ENCODE measurements at places on chromosomes 16 and 17. TPM values are rescaled to one million over a fixed set of nuclear protein-coding genes. Genes with fewer than 3 reads are reported as not detected.

FMNL1 gene
- total RNA-seq = 9.2 TPM

DNA sequence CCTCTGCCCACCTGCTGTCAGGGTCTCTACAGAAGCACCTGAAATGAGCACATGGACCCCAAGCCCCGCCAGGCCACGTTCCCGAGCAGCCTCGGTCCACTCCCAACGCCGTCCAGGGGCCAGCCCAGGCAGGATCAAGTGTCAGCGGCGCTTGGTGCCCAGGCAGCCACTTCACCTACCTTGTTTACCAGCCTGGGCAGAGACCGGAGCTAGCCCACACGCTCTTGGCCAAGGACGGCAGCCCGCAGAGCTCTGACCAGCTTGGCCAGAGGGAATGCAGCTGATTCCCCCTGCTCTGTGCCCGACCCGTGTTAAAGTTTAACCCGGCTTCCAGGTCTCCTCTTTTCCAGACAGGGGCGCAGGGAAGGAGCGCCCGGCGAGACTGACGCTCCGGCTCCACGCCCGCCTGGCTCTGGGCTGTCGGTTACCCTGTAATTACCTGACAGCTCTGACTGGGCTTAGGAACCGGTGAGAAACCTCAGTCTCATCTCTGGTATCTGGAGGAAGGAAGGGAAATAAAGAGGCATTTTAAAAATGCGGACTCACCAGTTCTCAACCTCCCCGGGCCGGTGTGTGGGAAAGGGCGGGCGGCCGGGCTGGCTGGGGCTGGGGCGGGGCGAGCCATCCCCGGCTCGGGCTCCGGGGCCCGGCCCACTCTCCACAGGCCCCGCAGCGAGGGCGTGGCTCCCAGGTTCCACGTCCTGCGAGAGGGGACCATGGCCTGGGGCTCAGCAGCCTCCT lies 4.6 kb downstream of the KIFC3 start:
- H3K27me3 ChIP-seq = no peaks in the 10 kb centered on the region
- H3K4me3 ChIP-seq = no peak overlapping the region
- H3K27ac ChIP-seq = peak overlapping the region; percentile 91
- DNase-seq = peak; percentile 68

DNA sequence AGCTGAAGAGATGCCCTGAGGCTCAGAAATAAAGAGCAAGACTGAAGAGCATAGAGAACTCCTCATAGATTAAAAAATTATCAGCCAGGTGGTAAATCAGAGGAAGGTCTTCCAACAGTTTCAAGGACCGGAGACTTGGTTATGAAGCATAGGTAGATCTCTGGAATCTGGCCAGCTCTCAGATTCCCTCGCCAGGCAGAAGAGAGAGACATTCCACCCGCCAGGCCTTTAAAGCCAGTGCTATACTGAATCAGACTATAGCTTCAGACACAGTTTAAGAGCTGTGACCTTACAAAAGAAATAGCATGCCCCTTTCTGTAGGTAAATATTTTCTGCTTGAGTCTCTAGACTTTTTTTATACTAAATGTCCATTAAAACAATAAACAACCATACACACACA lies 70.3 kb downstream of the NFATC3 start:
- no peak for DNase-seq
- no peaks in the 10 kb centered on the region for H3K36me3 ChIP-seq
- H3K27ac ChIP-seq = no peak overlapping the region
- H3K27me3 ChIP-seq = no peaks in the 10 kb centered on the region
- H3K4me3 ChIP-seq = no peak overlapping the region

GRCh38 chr16:11447272-11447671 lies 102.0 kb downstream of the RMI2 start:
- H3K36me3 ChIP-seq = no peaks in the 10 kb centered on the region
- no peaks in the 10 kb centered on the region for H3K27me3 ChIP-seq
- no peak overlapping the region for H3K4me3 ChIP-seq
- DNase-seq = no peak

CD300LB gene
- total RNA-seq = not detected

DNA sequence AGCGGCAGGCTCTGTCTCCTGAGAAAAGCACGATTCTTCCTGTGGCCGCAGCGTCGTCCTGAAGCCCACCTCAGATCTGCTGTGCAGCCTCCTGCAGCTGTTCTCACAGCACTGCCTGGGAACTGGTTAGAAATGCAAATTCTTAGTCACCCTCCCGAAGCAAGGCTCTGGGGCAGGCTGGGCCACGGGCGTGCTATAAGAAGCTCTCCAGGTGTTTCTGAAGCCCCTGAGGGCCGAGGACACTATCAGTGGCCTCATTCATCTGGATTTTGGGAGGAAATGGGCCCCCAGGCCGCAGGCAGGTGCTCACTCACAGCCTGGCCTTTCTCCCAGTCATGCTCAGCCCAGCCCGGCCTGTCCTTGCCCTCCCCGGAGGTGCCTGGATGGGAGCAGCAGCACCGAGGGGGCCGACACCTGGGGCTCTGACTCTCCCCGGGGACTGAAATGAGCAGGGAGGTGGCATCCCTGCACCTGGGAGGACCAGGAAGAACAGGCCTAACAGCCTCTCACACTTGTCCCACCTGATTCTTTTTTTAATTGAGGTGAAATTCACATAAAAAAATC lies 10.4 kb upstream of the NLRC3 start:
- no peak overlapping the region for H3K27ac ChIP-seq

GRCh38 chr17:2421315-2422147 lies 20.7 kb upstream of the MNT start:
- H3K27ac ChIP-seq = no peak overlapping the region
- H3K36me3 ChIP-seq = no peaks in the 10 kb centered on the region
- H3K27me3 ChIP-seq = no peaks in the 10 kb centered on the region
- H3K4me3 ChIP-seq = no peak overlapping the region
- no peaks in the 10 kb centered on the region for H3K4me1 ChIP-seq

GRCh38 chr17:61420745-61421398 lies 21.2 kb downstream of the TBX2 start:
- H3K27me3 ChIP-seq = peaks cover under 1% of the 10 kb centered on the region
- H3K4me1 ChIP-seq = no peaks in the 10 kb centered on the region
- no peak overlapping the region for H3K4me3 ChIP-seq
- no peak overlapping the region for H3K27ac ChIP-seq
- no peaks in the 10 kb centered on the region for H3K36me3 ChIP-seq

DNA sequence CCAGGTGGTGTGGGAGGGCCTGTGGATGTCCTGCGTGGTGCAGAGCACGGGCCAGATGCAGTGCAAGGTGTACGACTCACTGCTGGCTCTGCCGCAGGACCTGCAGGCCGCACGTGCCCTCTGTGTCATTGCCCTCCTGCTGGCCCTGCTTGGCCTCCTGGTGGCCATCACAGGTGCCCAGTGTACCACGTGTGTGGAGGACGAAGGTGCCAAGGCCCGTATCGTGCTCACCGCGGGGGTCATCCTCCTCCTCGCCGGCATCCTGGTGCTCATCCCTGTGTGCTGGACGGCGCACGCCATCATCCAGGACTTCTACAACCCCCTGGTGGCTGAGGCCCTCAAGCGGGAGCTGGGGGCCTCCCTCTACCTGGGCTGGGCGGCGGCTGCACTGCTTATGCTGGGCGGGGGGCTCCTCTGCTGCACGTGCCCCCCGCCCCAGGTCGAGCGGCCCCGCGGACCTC lies 798 bp downstream of the CLDN9 start:
- H3K36me3 ChIP-seq = no peaks in the 10 kb centered on the region
- DNase-seq = no peak
- peaks cover 3% of the 10 kb centered on the region for H3K27me3 ChIP-seq
- H3K4me3 ChIP-seq = no peak overlapping the region

SRCIN1 gene
- total RNA-seq = 4.2 TPM

DNA sequence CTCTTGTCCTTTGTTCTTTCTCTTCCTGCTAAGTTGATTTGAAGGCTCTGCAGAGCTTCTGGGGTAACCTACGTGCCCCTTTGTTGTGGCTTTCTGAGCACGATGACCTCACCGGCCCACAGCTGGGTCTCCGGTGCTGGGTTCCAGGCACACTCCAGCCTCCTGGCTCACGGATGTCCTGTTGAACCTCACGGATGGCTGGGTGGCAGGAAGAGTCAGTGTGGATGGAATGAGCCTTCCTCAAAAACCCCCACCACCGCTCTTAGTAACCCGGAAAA lies 116.0 kb downstream of the SOCS1 start:
- H3K4me3 ChIP-seq = no peak overlapping the region
- H3K27me3 ChIP-seq = no peaks in the 10 kb centered on the region
- H3K27ac ChIP-seq = no peak overlapping the region
- no peak for DNase-seq
- H3K4me1 ChIP-seq = peaks cover 19% of the 10 kb centered on the region

DNA sequence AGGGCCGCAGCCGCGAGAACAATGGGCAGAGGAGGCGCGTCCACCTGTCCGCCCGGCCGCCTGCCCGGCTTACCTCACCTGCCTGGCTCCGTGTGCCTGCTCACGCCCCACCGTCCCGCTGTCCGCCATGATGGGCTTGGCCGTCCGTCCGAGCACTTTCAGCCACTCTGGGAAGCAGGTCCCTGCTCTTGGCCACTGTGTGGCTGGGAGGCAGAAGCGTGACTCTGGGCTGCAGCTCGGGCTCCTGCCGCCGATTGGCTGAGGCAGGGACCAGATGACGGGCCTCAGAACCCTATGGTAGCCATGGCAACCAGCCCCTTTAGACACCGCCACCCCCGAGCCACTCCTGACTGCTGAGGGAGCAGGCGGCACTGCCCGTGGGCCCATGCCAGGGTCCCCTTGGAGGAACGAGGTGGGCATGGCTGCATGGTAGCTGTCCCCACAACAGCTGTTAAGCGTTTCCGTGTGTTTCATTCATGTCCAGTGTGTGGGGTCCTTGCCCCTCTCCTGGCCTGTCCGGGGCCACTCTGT lies 8.9 kb upstream of the AXIN1 start:
- no peaks in the 10 kb centered on the region for H3K4me1 ChIP-seq
- no peak overlapping the region for H3K27ac ChIP-seq
- H3K36me3 ChIP-seq = no peaks in the 10 kb centered on the region
- DNase-seq = no peak
- H3K4me3 ChIP-seq = no peak overlapping the region

GRCh38 chr17:17170346-17170985 lies 35.7 kb downstream of the PLD6 start:
- H3K36me3 ChIP-seq = no peaks in the 10 kb centered on the region
- H3K27ac ChIP-seq = peak overlapping the region; percentile 33
- no peaks in the 10 kb centered on the region for H3K27me3 ChIP-seq
- DNase-seq = no peak
- no peaks in the 10 kb centered on the region for H3K4me1 ChIP-seq

TLCD2 gene
- total RNA-seq = 10.9 TPM

GRCh38 chr16:69496376-69496775 lies 69.4 kb upstream of the NFAT5 start:
- H3K36me3 ChIP-seq = no peaks in the 10 kb centered on the region
- H3K27ac ChIP-seq = no peak overlapping the region
- DNase-seq = no peak
- no peaks in the 10 kb centered on the region for H3K27me3 ChIP-seq

STH gene
- total RNA-seq = not detected

KRTAP4-1 gene
- total RNA-seq = not detected

DNA sequence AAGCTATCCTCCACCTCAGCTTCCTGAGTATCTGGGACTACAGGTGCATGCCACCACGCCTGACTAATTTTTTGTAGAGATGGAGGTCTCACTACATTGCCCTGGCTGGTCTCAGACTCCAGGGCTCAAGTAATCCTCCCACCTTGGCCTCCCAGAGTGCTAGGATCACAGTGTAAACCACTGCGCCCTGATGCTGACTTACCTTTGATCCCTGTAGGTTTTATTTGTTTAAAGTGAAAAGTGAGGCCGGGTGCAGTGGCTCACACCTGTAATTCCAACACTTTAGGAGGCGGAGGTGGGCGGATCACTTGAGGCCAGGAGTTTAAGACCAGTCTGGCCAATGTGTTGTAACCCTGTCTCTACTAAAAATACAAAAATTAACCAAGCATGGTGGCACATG lies 8.7 kb downstream of the PSKH1 start:
- H3K36me3 ChIP-seq = no peaks in the 10 kb centered on the region
- H3K4me1 ChIP-seq = no peaks in the 10 kb centered on the region
- no peaks in the 10 kb centered on the region for H3K27me3 ChIP-seq
- H3K4me3 ChIP-seq = no peak overlapping the region
- no peak for DNase-seq

DNA sequence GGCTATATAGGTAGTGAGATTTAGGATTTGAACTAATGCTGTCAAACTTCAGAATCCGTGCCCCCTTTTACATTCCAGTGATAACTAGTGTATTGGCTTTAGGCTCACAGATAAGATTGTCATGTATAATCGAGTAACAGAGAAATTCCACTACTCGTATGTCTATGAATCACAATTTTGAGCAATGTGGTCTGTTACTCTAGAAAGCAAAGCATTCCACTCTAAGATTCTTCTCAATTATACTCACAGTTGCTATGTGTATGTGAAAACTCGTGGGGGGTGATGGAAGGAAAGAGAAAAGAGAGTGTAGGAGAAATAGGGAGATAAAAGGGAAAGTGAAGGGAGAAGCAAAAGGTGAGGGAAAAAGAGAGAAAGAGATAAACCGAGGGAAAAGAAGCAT lies 1175.1 kb upstream of the GOT2 start:
- H3K27ac ChIP-seq = no peak overlapping the region
- no peak overlapping the region for H3K4me3 ChIP-seq
- no peak for DNase-seq

- peak overlapping the region; percentile 32 for H3K4me3 ChIP-seq
- no peaks in the 10 kb centered on the region for H3K27me3 ChIP-seq
- DNase-seq = peak; percentile 88
- no peaks in the 10 kb centered on the region for H3K36me3 ChIP-seq
Observed at GRCh38 chr17:82105882-82106687, 8.0 kb upstream of the FASN start.

GRCh38 chr17:63881935-63882601 lies at the start of gene GH2:
GH2 (minus strand) TSS chr17:63881944; CDS start chr17:63881801, 143 bp downstream.
- no peaks in the 10 kb centered on the region for H3K36me3 ChIP-seq
- no peak for DNase-seq
- no peak within 1 kb of the TSS for H3K4me3 ChIP-seq
- H3K27me3 ChIP-seq = no peaks in the 10 kb centered on the region
- no peak within 1 kb of the TSS for H3K27ac ChIP-seq

DNA sequence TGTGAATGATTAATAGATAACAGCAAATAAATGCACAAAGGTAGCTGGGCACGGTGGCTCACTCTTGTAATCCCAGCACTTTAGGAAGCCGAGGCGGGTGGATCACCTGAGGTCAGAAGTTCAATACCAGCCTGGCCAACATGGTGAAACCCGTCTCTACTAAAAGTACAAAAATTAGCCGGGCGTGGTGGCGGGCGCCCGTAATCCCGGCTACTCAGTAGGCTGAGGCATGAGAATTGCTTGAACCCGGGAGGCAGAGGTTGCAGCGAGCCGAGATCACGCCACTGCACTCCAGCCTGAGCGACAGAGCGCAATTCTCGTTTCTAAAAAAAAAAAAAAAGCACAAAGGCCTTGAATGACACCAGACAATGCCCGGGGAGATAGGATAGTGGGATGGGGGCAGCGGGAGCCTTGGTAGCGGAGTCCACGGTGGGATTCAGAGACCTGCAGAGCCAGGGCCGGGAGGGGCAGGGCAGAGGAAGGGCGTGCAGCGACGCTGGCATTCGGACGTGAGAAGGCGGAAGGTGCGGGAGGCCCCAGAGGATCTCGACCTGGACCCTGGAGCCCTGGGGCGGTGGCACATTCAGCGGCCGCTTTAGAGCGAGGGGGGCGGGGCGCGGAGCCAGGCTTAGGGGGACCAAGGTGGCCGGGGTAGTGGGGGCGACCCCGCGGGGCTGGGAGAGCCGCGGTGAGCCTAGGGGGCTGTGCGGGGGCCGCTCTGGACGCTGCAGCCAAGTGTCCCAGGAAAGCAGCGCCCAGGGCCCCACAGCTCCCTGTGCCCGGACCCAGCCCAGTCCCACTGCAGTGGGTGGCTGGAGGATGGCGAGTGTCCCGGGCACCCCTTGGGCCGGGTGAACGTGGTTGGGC lies 999 bp upstream of the FLYWCH2 start:
- no peak for DNase-seq
- peak overlapping the region; percentile 97 for H3K27ac ChIP-seq
- no peaks in the 10 kb centered on the region for H3K4me1 ChIP-seq
- peak overlapping the region; percentile 87 for H3K4me3 ChIP-seq
- no peaks in the 10 kb centered on the region for H3K27me3 ChIP-seq
- H3K36me3 ChIP-seq = no peaks in the 10 kb centered on the region

CDYL2 gene
- total RNA-seq = 6.4 TPM

Data from breast epithelium (tissue), 4 donors.